ENCODE measurements at places on chromosomes 1 and 21.

DNA sequence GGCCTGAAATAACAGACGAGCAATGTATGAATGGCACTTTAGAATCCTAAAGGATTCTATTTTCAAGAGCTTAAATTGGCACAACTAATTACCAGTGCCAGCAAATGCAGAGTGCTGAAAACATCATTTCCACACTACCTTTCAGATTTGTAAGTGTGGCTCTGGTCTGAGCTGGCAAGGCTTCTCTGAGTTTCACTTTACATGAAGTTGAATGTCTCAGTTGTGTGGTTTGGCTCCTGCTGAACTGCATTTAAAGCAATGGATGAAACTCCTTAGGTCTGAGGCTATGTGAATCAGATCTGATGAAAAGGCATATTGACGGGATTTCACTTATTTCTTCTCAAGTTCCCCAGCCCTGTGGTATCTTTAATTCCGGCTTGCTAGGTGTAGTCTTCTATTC lies 114.8 kb upstream of the PTGFR start:
- no peak for DNase-seq

GRCh38 chr1:10663678-10664035 lies 132.8 kb downstream of the CASZ1 start:
- no peak for DNase-seq

GRCh38 chr1:23958810-23959460 lies 693 bp upstream of the PNRC2 start:
- DNase-seq = peak; percentile 73

- DNase-seq = no peak
These were observed 10.1 kb downstream of the TCP10L start for GRCh38 chr21:32574946-32575925.

DNA sequence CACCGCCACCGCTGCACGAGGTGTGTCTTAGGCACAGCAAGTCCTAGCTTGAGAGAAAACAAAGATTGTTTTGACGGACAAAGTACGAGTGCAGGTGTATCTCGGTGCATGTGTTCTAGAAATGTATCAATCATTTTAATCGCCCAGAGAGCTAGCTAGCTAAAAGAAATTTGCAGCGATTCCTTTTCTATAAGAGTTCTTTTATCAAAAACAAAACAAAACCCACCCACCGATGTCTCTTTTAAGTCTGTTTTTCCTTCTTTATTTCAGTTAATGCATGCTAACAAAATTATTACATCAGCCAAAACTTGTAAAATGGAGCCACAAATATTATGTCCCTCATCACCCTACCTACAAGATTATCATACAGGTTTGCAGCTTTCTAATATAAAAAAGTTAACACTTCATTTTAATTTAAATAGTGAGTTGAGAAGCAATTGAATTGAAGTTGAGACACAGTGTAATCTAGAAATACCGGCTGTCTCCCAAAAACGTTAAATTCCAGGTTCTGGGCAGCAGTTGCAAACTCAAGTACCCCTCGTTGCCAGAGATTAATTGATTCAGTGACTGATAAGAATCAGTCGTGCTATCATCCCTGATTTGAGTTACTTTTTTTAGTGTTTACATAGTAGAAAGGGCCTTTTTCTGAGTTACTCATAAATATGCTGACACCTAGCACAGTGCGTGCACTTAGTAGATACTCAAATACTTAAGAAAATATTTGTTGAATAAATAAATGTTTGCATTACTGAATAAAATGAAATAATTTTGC lies 1.5 kb upstream of the SYDE2 start:
- DNase-seq = no peak
